Cerebellum (tissue), 4 donors: ENCODE measurements at places on chromosomes 11 and 22. TPM values are rescaled to one million over a fixed set of nuclear protein-coding genes. Genes with fewer than 3 reads are reported as not detected.

The TRIM29 gene
- 0.64 TPM for total RNA-seq

The MS4A15 gene
- total RNA-seq = not detected

The MRGPRX3 gene
- not detected for total RNA-seq

DNA sequence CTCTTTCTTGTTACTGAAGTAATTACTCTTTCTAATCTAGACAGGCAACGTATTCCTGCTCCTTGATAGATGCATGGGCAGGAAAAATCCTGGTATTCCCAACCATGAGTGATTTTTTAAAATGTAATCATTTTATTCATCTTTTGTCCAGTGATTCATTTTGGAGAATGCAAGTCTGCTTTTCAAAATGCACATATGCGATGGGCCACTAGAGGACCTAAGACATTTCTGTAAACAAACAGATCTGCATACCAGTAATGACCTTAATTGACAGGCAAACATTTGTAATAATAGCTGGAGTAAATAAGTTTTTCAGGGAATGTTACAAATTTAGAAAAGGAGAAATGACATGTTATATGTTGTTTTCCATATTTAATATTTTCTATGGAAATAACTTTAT, 1167.6 kb downstream of the JRKL start:
- no peak for DNase-seq

- DNase-seq = peak; percentile 62
Measured at GRCh38 chr11:134224710-134225664, 516 bp downstream of the VPS26B start.

DNA sequence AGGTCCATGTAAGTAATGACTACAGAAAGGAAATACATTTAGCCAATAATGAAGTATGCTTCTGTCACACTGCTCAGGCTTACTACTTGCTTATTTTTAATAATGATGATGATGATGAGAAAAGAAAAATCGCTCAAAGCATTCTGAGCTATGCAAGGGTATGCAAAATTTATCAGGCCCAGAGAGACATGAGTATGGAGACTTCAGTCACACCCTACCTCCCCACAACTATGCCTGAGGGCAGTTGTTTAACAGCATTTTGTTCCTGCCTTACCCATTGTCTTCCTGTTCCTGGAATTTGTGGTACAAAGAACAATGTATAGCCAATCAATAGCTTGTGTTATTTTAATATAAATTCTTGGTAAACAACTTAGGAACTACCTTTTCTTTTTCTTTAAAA, 232.6 kb upstream of the ZBED5 start:
- no peak for DNase-seq

DNA sequence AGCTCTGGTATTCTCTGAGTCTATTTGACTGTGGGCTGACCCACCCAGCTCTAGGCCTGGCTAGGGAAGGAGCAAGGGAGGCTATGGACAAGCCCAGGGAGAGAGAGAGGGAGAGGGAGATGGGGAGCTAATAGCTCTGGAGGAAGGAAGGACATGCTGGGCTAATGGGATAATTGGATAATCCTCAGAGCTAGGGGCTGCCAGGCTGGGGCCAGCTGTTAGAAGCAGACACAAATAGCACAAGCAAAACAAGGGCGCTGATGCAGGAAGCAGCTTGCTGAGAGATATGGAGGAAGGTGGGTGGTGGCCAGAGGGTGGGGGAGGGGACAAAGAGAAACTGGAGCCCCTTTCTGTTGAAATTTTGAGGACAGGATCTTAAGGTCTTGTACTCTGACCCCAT, 23.2 kb downstream of the ADORA2A start:
- DNase-seq = no peak

DNA sequence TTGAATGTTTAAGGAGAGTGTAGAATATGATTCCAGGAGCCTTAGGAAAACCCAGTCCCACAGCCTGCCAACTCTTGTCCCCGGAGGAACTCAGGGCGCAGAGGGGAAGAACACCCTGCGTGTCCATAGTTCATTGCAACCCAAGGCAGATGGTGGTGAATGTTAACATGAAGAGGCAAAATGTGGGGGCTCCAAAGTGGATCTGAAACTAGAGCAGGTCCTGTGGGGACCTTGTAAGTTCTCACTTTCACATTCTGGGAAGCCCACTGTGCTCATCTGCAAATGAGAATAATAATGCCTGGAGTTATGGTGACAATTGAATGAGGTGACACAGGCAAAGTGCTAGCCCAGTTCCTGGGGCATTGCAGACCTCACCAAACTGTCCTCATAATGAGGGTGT, 201.1 kb downstream of the DBX1 start:
- DNase-seq = no peak
